ENCODE measurements at places on chromosomes 7 and 10.

GRCh38 chr10:4125776-4126175 is 340.8 kb upstream of the KLF6 start:
- no peak for DNase-seq

DNA sequence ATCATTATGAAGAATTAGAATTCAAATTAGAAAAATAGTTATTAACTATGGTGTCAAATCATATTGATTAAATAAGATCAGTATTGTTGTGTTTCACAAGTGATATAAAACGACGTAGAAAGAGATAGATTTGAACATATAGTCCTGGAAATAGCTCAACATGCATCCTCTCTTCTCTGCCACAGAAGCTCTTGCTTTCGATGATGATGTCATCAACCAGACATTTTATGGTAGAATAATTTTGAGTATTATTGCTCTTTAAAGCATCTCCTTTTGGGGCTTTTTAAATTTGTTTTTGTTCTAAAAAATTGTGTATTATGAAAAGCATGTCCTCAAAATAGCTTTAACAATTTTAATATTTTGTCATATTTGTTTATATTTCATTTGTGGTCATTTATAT is 95.0 kb downstream of the DGKB start:
- no peak for DNase-seq

- DNase-seq: no peak
Observed at GRCh38 chr7:58086871-58087535, 637.0 kb downstream of the ZNF716 start.

DNA sequence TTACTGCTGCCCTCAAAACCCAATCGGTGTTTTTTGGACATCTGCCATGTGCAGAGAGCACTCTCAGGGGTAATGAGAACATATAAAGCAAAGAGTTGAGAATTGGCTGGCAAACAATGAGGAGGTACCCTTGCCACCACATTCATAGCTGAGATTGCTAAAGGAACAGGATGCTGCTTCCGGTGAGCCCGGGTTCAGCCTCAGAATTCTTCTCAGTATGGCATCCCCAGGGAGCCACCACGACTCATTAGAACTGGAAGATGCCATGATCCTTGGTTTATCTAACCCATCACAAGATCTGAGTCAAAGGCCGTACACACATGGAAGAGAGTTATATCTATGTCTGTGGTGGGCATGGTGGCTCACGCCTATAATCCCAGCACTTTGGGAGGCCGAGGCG is 174.4 kb downstream of the ARID5B start:
- DNase-seq: no peak

GRCh38 chr10:59965899-59966650 is 59.7 kb upstream of the CCDC6 start:
- no peak for DNase-seq

- no peak for DNase-seq
Observed at GRCh38 chr10:80149123-80149522, 16.6 kb downstream of the PLAC9 start.

- no peak for DNase-seq
Observed at GRCh38 chr10:35300063-35300699, 36.1 kb upstream of the CCNY start.

- no peak for DNase-seq
Observed at GRCh38 chr7:92206672-92207071, 27.7 kb upstream of the LRRD1 start.

DNA sequence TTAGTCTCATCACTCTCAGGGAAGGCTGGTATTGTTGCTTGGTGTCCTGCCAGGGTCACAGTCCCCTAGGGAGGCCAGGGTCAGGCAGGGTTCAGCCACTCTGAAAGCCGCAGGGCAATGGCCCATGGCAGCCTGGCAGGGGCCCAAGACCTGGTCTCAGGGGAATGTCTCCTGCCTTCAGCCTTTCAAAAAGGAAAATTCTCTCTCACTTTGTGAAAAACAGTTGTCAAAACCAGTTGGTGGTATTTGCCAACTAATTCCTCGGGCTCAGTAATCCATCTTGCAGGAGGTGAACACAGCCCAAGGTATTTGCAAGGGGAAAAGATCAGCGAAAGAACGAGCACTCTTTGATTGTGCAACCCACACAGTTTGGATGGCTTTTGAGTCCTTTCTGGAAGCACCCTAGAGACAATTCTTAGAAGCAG is 101.5 kb downstream of the JCAD start:
- DNase-seq: no peak

GRCh38 chr7:99644431-99644830 is 27.7 kb downstream of the ZSCAN25 start:
- no peak for DNase-seq

DNA sequence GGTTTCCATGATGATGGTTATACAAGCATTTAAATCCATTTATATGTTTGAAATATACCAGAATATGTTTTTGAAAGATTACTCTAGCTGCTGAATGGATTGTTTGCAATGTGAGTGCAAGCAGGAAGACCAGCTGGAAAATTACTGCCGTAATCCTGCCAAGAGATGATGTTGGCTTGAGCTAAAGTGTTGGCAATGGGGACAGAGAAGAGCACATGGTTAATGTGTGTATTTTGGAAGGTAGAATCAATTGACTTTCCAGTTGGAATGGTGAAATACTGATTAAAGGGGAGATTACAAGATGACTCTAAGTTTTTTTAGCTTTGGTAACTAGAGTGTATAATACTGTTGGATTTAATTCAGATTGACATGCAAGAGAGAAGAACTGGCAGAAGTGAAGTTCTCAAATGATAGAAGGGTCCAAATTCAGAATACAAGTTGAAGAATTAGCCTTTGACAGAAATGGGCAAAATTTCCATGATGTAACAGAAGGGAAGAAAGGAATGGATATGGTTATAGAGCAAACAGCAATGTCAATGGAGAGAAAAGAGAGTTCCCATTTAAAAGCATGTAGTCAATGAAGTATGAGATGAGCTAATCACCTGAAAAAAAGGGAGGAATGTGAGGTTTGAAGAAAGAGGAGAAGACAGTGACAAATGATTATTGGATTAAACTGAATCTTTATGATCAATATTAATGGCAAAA is 422.0 kb downstream of the CDC14C start:
- DNase-seq: no peak

GRCh38 chr7:84720456-84721097 is 466.3 kb downstream of the SEMA3D start:
- DNase-seq: no peak

DNA sequence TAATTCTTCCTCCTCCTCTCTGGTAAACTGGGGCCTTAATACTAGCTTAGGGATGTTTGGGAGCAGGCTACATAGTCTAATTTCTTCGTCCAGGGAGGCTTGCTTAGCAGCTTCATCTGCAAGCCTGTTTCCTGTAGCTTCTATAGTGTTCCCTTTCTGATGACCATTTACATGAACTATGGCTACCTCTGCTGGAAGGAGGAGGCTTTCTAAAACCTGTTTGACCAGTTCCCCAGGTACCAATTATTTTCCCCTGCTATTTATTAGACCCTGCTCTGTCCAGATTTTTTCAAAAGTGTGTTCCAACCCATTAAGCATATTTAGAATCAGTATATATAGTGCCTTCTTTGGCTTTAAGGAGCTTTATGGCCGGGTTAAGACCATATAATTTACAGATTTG is 38.8 kb upstream of the DNAH11 start:
- no peak for DNase-seq

- no peak for DNase-seq
Observed at GRCh38 chr10:110505130-110505770, 7.5 kb downstream of the DUSP5 start.

DNA sequence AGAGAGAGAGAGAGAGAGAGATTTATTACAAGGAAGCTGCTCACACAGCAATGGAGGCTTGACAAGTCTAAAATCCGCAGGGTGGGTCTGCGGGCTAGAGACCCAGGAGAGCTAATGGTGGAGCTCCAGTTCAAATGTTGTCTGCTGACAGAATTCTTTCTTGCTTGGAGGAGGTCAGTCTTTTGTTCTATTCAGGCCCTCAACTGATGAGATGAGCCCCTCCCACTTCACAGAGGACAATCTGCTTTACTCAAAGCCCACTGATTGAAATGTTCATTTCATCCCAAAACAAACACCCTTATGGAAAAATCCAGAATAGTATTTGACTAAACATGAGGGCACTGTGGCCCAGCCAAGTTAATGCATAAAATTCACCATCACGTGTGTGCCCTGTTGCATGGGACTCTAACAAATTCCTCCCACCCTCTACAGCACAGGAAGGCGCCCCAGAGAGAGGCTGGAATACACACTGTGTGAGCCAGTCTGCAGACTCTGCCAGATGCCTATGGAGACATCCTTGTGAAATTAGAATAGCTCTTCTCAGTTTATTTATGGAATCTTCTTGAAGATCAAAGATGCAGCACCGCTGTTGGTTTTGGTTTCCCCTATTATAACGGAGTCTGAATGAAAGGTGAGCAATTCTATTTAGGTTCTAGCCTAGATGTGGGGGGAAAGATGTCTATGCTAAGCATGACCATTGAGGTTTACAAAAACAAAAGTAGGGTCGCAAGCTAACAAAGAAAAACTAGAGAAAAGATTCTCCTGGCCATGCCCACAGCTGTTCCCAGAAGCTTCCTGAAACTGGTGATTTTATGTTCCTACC is 123.0 kb upstream of the SFMBT2 start:
- DNase-seq: no peak

DNA sequence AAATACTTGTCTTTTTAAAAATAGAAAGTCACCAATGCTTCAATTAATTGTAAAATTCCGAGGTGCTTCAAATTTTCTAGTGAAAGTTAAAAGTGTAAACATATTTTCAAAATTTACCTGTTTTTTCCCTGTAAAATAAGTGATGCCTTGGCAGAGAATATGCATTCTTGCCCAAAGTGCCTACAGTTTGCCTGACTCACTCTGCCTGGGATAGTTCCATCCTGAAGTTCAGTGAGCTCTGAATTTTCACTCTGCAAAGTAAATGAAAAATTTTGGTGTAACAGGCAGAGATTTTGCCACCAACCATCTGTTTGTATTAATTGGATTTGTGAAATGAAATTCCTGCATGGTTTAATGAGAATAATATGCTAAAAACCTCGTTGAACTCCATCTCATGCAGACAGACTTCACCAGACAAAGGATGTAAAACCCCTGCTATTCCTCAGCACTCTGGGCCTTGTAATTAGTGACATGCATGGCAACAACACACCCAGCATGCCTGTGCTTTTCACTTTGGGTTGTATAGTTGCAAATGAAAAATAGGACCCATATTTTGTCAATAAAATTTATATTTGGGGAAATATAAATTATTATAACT is 117.4 kb upstream of the GNAI1 start:
- DNase-seq: no peak

GRCh38 chr10:116067825-116068224 is 205.2 kb downstream of the GFRA1 start:
- no peak for DNase-seq

- no peak for DNase-seq
Observed at GRCh38 chr10:49841615-49842332, 79.7 kb upstream of the OGDHL start.

DNA sequence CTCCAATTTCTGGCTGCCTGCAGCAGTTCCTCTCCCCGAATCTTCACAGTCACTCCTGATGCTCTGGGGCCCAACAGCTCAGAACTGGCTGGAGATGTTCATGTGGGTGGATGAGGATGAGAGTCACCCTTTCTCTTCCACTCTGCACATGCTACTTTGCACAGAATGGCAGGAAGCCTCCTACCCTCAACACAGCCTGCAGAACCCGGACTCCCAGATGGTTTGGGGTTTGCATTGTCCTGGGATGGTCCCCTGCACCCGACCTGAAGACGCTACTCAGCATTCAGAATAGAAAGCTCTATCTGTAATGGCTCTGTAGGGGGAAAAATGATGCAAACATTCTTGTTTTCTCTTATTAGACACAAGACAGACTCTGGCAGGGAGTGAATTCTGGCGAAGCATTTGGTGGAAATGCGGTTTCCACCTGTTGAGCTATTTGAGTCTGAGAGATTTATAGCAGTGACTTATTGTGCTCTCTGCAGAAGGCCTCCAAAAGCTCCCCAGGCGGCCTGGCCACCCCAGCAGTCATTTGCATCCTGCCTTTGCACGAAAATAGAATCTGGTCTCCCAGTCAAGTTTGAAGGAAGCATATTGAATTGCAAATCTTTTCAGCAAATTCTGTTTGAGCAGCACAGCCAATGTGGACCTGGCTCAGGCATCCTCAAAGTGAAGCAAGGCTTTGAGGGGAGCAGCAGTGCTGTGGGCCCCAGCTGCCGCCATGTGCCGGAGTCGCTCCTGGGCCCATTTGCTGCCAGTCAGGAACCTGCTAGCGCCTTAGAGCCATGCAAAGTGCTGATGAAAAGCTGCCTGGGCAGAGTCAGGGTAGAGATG is 309.3 kb downstream of the TCERG1L start:
- DNase-seq: no peak

- no peak for DNase-seq
Observed at GRCh38 chr7:29122759-29123158, 23.6 kb downstream of the CPVL start.

DNA sequence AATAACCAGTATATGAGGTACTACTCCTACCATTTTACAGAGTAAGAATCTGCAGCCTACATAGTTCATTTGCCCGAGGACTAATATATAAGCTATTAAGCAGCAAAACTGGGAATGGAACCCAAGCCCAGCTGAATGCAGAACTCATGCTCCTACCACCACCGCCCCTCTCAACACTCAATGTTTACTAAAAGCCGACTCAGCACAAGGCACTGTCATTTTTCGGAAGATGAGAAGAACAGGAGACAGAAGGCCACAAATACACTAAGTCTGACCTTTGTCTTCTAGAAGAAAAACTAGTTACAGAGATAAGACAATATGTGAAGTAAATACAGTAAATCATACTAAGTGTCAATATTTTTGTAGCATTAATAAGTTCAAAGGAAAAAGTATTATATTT is 40.6 kb upstream of the SLIT1 start:
- DNase-seq: no peak

GRCh38 chr10:43671659-43672531 is 23.2 kb upstream of the ZNF32 start:
- DNase-seq: peak; percentile 50

- no peak for DNase-seq
Observed at GRCh38 chr7:452791-453455, 66.7 kb downstream of the PDGFA start.

DNA sequence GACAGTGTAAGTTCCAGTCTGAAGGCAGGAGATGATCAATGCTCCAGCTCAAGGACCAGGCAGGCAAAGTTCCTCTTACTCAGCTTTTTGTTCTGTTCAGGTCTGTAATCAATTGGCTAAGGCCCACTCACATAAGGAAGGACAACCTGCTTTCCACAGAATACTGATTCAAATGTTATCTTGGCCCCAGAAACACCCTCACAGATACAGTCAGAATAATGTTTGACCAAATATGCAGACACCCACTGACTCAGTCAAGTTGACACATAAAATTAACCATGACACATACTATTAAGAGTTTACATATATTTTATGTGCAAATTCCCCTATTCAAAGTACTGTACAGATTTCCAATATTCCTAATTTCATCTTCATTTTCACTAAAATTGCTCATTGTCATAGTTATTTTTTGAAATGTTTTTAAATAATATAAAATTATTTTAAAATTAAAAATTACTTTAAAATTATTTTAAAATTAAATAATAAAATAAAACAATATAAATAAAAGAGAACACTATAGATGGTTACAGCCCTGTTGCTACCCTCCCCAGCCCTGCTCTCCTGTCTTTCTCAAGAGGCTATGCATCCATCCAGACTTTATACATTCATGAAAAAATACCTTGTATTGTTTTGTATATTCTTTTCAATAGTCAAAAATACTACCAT is 59.4 kb downstream of the RAB11FIP2 start:
- DNase-seq: no peak

All from stimulated activated CD4-positive, alpha-beta T cell treated with anti-CD3 and anti-CD28 coated beads, Interleukin-2, amount 100 ng/mL, for 24 hours (primary cell).